ENCODE measurements at places on chromosomes 2 and 18. TPM values are rescaled to one million over a fixed set of nuclear protein-coding genes. Genes with fewer than 3 reads are reported as not detected.

The PPM1G gene
- 165 TPM for total RNA-seq

The CHCHD5 gene
- 37.6 TPM for total RNA-seq

The DYNC1I2 gene
- total RNA-seq: 55.1 TPM

The RAD51AP2 gene
- total RNA-seq: not detected

The CAPG gene
- total RNA-seq: 51.6 TPM

The SOX11 gene
- not detected for total RNA-seq

The EFHD1 gene
- total RNA-seq: 0.31 TPM

The ARHGAP25 gene
- 37.8 TPM for total RNA-seq

The ELOA2 gene
- not detected for total RNA-seq

The PDCD1 gene
- 83.3 TPM for total RNA-seq

The CPS1 gene
- total RNA-seq: 0.88 TPM

The REG3G gene
- not detected for total RNA-seq

The CNDP1 gene
- total RNA-seq: not detected

The CHRNG gene
- total RNA-seq: not detected

The EMX1 gene
- total RNA-seq: 0.09 TPM

All from activated CD4-positive, alpha-beta T cell treated with anti-CD3 and anti-CD28 coated beads, Interleukin-2, amount 10 ng/mL, durations not matched to agents 24 days and 14 days (primary cell).